Activated T-cell treated with anti-CD3 and anti-CD28 coated beads for 48 hours (primary cell): ENCODE measurements at places on chromosomes 3 and 15.

DNA sequence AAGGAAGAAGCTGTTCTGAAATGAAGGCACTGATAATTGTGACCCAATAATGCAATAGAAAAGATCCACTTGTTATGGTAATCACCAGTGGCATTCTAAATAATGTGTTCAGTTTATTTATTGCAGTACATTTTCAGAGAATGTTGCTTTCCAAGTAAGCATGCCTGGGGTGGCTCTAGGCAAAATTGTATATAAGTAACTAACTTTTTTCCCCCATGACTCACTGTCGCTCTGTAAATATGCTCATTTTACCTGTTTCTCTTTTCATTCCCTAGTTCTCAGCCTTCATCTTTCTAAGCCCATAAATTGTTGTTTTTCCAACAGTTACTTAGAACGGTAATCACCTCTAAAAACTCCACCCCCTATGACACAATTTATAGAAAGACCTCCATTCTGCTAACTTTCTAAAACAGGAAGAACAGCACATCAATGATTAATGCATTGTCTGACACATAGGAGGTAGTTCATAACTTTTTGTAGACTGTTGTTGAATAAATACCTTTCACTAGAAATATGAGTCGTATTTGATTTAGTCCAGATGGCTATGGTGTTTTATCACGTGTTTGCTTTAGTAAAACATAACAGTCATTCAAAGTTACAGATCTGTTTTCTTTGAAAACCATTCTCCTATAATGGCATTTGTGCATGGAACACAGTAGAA lies 143.1 kb downstream of the LSAMP start:
- DNase-seq, result no peak

GRCh38 chr3:148930752-148931151 lies 60.6 kb upstream of the GYG1 start:
- DNase-seq, result no peak

- peak; percentile 35 for DNase-seq
These were observed 257.2 kb upstream of the NECTIN3 start for GRCh38 chr3:110814170-110815007.

GRCh38 chr3:150793641-150794040 lies 30.7 kb upstream of the SIAH2 start:
- DNase-seq, result no peak

- DNase-seq, result no peak
These were observed 106.1 kb upstream of the RGMA start for GRCh38 chr15:93195109-93195508.

DNA sequence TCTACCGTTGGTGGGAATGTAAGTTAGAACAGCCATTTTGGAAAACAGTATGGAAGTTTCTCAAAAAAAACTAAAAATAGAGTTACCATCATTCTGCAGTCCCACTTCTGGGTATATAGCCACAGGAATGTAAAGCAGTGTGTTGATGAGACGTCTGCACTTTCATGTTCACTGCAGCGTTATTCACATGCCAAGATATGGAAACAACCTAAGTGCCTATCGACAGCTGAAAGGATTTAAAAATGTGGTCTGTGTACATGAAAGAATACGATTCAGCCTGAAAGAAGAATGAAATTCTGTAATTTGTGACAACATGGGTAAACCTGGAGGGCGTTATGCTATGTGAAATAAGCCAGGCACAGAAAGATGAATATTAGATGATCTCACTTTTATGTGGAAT lies 157.7 kb downstream of the THSD4 start:
- DNase-seq, result no peak

DNA sequence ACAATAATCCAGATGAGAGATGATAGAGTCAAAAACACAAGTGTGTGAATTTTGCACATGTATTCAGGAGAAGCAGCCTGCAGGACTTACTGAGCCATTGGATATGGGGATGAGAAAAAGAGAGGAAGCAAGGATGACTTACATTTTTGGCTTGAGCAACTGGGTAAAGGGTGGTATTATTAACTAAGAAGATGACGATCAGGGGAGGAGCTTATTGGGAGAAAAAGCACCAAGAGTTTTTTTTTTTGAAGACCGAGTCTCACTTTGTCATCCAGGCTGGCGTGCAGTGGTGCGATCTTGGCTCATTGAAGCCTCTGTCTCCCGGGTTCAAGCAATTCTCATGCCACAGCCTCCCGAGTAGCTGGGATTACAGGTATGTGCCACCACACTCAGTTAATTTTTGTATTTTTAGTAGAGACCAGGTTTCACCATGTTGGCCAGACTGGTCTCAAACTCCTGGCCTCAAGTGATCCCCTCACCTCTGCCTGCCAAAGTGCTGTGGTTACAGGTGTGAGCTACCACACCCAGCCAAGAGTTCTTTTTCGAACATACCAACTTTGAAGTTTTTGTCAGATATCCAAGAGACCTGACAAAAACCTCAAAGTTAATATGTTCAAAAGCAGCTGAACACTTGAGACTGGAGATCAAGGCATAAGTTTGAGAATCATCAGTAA lies 14.8 kb upstream of the SH3BP5 start:
- no peak for DNase-seq

DNA sequence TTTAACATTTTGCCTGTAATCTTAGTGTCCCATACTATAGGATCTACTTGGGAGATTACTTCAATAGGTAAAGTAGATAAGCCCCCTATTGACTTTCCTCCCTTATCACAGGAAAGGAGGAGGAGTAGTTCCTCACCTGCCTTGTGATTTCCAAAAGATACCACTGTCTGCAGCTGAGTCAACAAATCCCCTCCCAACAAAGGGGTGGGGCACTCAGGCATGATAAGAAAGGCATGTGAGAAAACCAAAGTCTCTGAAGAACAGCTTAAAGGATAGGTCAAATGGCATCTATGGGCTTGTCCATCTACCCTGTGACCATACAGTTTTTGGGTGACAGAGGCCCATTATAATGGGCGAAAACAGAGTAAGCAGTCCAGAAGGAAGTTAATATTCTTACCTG lies 71.3 kb upstream of the WNT7A start:
- DNase-seq, result no peak

GRCh38 chr15:49044002-49044401 lies 2.2 kb downstream of the SECISBP2L start:
- no peak for DNase-seq

- DNase-seq, result no peak
These were observed 205.5 kb upstream of the MRPL3 start for GRCh38 chr3:131708241-131708640.

DNA sequence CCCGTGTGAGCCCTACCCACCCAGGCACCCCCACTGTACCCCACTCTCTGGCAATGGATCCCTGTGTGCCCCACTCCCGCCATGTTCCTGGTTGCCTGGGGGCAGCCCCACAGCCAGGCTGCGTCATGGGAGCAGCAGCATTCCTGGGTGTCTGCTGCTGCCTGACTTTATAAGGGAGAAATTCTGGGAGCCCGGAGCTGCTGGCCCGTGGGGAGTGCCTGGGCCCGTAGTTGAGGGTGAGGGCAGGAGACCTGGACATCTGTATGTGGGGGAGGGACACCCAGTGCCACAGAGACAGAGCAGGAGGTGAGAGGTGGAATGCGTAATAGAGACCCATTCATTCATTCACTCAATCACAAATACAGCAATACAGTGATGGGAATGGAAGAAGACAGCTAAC lies 15.1 kb downstream of the CSPG4 start:
- no peak for DNase-seq

GRCh38 chr3:36923981-36924743 lies 20.7 kb downstream of the TRANK1 start:
- DNase-seq, result no peak

- no peak for DNase-seq
These were observed 74.0 kb downstream of the CNTN4 start for GRCh38 chr3:2172561-2173171.

GRCh38 chr3:47380026-47380600 lies 708 bp upstream of the PTPN23 start:
- no peak for DNase-seq

DNA sequence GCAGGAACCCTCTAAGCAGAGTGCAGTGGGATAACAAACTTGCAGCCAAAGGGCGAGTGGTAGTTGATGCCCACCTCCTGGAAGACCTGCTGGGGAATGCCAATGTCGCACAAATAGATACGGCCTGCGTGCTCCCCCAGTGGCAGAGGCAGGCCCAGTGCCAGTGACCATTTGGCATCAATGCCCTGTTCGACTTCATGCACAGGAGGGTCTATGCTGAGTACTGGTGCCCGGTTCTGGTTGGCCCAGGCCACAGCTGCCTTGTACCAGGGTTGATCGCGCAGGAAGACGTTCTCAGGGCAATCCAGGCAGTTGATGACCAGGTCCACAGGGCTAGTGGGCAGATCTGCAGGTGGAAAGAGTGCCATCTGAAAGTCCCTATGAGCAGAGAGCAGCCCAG lies 17.0 kb downstream of the CLK3 start:
- no peak for DNase-seq

- peak; percentile 30 for DNase-seq
These were observed 64.0 kb downstream of the KAT2B start for GRCh38 chr3:20104167-20104661.

- no peak for DNase-seq
These were observed 19.0 kb downstream of the SPG21 start for GRCh38 chr15:64970698-64971097.

GRCh38 chr15:81752546-81752942 lies 293.3 kb downstream of the MEX3B start:
- no peak for DNase-seq

GRCh38 chr15:63752075-63752684 lies 81.6 kb downstream of the HERC1 start:
- DNase-seq, result no peak

- no peak for DNase-seq
These were observed 98.1 kb downstream of the TPRA1 start for GRCh38 chr3:127492426-127492825.

DNA sequence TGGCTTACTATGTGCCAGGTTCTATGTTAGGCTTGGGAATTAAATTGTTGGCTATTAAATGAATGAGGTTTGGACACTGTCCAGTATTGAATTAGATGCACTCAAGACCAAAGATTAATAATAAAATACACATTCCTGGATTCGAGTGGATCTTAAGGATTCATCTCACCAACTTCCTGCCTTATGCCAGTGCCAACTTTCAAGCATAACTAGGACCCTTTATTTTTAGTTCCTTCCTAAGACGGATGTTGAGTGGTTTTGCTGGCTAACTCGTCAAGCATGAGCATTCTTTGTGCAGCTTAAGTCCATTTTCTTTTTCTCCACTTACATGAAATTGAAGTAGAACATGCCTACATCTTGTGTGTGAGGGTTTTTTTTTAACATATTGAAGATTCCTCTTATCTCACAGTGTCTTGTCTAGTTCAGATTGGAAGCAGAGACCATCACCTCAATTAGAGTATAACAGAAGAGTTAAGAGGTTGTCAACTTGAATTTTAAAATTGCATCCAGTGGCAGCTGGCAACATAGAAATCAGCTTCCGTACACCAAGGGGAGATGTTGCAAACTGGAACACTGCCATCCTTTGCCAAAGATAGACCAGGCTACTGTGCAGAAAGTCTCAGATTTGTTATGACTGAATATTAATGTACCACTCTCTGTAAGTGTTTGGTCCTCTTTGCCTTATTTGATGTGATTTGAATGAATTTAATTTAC lies 106.3 kb upstream of the BFSP2 start:
- DNase-seq, result no peak

DNA sequence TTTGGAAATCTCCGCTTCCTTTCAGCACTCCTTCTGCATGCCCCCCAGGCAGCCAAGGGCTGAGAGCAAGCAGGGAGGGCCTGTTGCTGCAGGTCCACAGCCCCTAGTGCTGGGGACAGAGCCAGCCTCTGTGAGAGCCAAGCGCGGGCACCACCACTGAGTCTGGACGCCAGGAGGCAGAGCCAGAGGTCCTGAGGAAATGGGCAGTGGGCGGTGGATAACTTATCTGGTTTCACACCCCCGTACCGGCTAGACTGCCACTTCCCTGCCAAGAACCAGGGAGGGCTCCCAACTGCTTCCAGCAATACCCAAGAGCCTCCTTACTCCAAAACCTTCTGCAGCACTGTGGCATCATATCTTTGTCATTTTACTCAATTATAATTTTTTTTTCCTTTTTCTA lies 141.6 kb upstream of the IGF1R start:
- DNase-seq, result no peak

GRCh38 chr15:93030430-93031102 lies 58.4 kb downstream of the RGMA start:
- peak; percentile 53 for DNase-seq

GRCh38 chr3:14331251-14331650 lies 71.2 kb upstream of the SLC6A6 start:
- no peak for DNase-seq

- no peak for DNase-seq
These were observed 159.8 kb downstream of the RBMS3 start for GRCh38 chr3:29440413-29441305.

GRCh38 chr3:107938143-107938542 lies 152.7 kb downstream of the CD47 start:
- DNase-seq, result no peak

DNA sequence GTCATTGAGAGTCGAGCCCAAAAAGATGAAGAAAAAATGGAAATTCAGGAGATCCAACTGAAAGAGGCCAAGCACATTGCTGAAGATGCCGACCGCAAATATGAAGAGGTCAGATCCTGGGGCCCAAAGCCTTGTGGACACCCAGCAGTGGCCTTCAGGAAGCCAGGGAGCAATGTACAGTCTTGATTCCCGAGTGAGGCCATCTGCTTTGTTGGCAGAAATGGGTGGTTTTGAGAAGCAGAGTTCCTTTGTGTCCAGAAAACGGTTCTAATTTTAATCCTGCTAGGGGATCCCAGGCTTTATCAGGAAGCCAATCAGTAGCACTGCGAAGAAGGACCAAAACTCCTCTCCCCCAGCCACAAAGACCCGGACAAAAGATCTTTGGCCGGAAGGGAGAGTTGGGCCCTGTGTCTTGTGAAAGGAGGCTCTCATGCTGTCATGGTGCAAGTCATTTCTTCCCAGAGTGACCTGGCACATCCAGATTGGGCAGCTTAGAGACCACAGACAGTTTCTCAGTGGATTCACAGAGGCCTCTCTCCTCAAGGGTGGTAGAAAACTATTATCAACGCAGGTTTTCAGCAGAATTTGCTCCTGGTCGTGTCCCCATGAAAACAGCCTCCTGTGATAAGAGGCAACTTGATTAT lies 17.1 kb downstream of the TPM1 start:
- DNase-seq, result no peak

DNA sequence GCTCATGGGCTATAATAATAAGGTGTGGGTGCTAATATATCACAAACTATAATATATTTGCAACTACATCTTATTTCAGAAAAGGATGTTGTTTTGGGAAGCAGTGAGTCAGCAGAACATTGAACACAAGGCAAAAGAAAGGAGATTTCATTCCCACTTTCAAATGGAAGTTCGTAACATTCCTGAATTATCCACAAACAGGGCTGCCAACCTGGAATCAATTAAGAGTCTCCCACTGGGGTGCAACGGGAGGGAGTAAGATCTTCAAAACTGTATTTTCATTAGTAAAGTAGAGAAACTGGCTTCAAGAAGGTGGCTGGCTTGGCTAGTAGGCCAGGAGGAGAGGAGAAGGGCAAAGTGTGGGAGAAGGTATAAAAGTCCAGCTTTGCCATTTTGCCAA lies 479.6 kb downstream of the CNTN3 start:
- no peak for DNase-seq

DNA sequence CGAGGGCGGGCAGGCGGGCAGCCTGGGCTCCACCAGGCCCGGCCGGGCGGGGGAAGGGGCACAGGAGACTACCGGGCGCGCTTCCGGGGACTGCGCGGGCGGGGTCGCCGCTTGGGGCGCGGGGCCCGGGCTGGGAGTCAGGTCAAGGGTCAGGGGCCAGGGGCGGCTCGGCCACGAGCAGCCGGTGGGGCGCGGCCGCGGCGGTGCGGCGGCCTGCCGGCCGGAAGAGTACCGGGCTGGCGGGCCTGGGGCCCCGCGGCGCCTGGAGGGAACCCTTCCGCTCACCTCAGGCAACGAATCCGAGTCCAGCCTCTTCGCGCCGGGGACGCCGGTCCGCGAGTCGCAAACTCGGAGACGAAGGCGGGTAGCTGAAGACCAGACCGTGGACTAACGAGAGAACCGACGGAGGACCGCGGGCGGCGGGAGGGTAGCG lies 225 bp downstream of the RHOA start:
- DNase-seq, result peak; percentile 52
